ENCODE measurements at places on chromosomes 11 and 22.

- peaks cover 8% of the 10 kb centered on the region for H3K4me1 ChIP-seq
- no peaks in the 10 kb centered on the region for H3K36me3 ChIP-seq
- H3K4me3 ChIP-seq: peak overlapping the region; percentile 79
These were observed 192.7 kb downstream of the BUD13 start for GRCh38 chr11:116579857-116580727.

- peaks cover 13% of the 10 kb centered on the region for H3K27me3 ChIP-seq
- H3K4me3 ChIP-seq: peak overlapping the region; percentile 66
- H3K36me3 ChIP-seq: peaks cover 4% of the 10 kb centered on the region
- peak overlapping the region; percentile 76 for H3K27ac ChIP-seq
- H3K4me1 ChIP-seq: peaks cover 52% of the 10 kb centered on the region
These were observed 179.4 kb downstream of the CADM1 start for GRCh38 chr11:115324581-115325432.

- no peak overlapping the region for H3K4me3 ChIP-seq
- H3K4me1 ChIP-seq: peaks cover 3% of the 10 kb centered on the region
- no peaks in the 10 kb centered on the region for H3K36me3 ChIP-seq
- H3K27ac ChIP-seq: no peak overlapping the region
- H3K27me3 ChIP-seq: peaks cover 14% of the 10 kb centered on the region
These were observed 58.9 kb upstream of the PPARA start for GRCh38 chr22:46091277-46091977.

- H3K27ac ChIP-seq: peak overlapping the region; percentile 17
- H3K36me3 ChIP-seq: no peaks in the 10 kb centered on the region
- no peak overlapping the region for H3K4me3 ChIP-seq
These were observed 49.5 kb downstream of the MICAL3 start for GRCh38 chr22:17974703-17975372.

DNA sequence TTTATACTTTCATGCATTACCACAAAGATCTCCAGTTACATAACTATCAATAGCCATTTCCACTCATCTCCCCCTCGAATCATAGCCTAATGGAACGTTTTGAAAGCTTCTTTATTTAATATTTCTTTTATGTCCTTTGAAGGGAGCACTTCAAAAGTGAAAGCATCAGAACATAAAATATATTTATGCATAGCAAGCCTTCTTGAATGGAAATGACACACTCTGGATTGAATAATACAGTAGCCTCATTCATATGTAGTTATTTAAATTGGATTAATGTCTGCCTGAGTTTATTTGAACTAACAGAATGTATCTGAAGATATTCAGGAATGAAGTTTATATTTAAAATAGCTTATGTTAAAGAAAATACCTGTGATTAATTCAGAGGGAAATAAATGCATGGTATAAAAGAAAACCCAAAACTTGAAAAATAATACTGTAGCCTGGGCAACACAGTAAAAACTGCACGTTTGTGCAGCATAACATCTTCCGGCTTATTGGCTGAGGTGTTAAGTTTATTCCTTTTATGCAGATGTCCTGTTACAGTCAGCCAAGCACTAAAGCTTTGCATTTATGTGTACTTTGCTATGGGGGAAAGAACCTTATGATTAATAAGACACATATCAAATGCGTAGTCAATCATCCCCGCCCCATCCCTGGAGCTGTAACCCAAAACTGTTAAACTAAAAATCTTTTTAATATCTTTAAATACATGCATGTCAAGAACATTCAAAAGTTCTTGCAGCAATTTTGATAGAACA, 22.0 kb downstream of the OOSP3 start:
- H3K27me3 ChIP-seq: no peaks in the 10 kb centered on the region
- H3K36me3 ChIP-seq: no peaks in the 10 kb centered on the region
- no peak overlapping the region for H3K4me3 ChIP-seq
- no peak for DNase-seq
- H3K27ac ChIP-seq: no peak overlapping the region

GRCh38 chr11:102610200-102610599, 14.9 kb downstream of the MMP20 start:
- H3K27ac ChIP-seq: no peak overlapping the region
- no peaks in the 10 kb centered on the region for H3K4me1 ChIP-seq
- DNase-seq: no peak
- no peak overlapping the region for H3K4me3 ChIP-seq
- no peaks in the 10 kb centered on the region for H3K27me3 ChIP-seq
- H3K36me3 ChIP-seq: no peaks in the 10 kb centered on the region

- DNase-seq: no peak
- peaks cover 7% of the 10 kb centered on the region for H3K36me3 ChIP-seq
- no peak overlapping the region for H3K27ac ChIP-seq
- no peak overlapping the region for H3K4me3 ChIP-seq
- peaks cover 1% of the 10 kb centered on the region for H3K27me3 ChIP-seq
- H3K4me1 ChIP-seq: peaks cover under 1% of the 10 kb centered on the region
These were observed 6.0 kb upstream of the UCP3 start for GRCh38 chr11:74014880-74015279.

All from glutamatergic neuron (in vitro differentiated cells).